ENCODE measurements at places on chromosomes 7 and 10. TPM values are rescaled to one million over a fixed set of nuclear protein-coding genes. Genes with fewer than 3 reads are reported as not detected.

The ELFN1 gene
- total RNA-seq, result 4.5 TPM

The PAOX gene
- total RNA-seq, result 1.5 TPM

The DBF4 gene
- 1.7 TPM for total RNA-seq

The SLC16A9 gene
- total RNA-seq, result 2.0 TPM

The MGMT gene
- 8.4 TPM for total RNA-seq

The PTN gene
- 18.2 TPM for total RNA-seq

The SMKR1 gene
- not detected for total RNA-seq

DNA sequence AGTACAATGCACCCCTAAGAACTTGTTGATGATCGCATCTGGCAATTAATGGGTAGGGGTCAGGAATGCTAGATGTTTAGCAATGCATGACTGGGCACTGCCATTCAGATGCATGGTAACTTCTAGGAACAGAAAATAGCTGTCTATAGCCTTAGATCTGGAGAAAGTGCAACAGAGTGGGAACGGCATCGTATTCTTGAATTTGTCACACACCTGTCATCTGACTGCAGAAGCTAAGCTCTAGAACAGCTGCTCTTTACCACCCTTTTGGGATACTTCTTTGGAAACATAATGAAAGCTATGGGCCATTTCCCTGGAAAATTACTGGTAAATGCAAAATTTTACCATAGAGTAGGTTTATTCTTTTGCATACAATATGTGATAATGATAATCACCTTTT lies 118.1 kb downstream of the SLC25A13 start:
- DNase-seq, result no peak

DNA sequence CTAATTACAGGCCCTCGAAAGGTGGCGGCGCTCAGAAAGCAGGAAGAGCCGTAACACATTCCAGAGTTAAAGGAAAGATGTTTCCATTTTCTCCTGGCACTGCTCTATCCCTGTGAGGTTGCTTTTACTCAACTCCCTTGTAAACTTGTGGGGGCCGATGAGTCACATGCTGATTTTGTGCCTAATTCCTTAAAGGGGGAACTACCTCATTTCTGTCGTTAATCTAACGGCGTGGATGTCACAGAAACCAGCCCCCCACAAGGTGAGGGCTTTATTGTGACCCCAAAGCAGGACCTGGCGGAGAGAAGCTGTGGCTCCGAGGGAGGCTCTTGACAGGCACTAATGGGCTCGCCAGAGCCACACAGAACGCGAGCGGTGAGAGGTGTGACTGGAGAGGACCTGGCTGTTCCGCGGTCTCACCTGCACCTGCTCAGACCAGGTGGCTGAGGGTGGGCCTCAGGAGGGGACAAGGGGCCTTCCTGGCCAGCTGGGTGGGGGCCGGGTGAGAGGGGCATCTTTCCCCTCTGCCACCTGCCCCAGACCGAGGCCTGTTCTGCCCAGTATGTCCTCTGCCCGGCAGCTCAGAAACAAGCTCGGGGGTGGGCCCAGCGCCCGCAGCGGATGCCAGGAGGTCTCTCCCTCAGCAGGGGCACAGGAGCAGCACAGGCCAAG lies 50.9 kb downstream of the CALML3 start:
- no peak for DNase-seq

- DNase-seq, result no peak
Measured at GRCh38 chr7:128906001-128906765, 4.3 kb downstream of the KCP start.

GRCh38 chr7:87886875-87887274 lies 10.6 kb downstream of the DBF4 start:
- no peak for DNase-seq

DNA sequence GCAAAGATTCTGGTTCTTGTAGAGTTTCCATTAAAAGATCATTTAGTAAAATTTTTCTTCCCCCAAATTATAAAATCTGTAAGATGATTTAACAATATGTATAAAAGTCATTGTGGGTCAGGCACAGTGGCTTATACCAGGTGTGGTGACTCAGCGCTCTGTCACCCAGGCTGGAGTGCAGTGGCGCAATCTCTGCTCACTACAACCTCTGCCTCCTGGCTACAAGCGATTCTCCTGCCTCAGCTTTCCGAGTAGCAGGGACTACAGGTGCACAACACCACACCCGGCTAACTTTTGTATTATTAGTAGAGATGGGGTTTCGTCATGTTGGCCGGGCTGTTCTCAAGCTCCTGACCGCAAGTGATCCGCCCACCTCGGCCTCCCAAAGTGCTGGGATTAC lies 68.0 kb downstream of the SEPTIN14 start:
- DNase-seq, result no peak

DNA sequence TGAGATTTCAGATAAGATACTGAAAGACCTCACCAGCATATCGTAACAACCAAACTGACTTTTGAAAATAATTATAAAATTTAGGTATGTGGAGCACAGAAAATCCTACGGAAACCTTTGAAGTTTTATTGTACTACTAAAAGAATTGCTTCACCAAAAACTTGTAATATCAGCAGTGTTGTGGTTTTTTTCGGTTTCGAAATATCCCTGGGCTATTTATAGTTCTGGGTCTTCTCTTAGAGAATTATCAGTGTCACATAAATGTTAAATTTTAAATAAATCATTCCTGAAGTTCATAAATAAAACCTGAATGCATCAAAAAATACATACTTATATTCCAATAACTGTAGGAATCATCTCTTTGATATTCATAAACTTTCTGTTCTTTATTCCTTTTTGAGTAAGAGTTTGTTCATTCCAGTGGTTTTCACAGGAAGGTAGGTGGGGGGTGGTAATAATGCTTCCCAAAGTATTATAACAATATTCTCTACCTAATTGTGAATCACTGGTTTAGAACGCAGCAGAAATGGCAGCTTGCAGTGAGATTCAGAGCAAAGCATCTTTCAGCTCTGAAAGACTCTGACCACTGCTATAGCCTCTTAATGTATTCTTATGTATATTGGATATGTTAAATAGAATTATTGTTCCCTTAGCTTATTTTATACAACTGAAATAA lies 60.2 kb downstream of the ZNF277 start:
- DNase-seq, result no peak

DNA sequence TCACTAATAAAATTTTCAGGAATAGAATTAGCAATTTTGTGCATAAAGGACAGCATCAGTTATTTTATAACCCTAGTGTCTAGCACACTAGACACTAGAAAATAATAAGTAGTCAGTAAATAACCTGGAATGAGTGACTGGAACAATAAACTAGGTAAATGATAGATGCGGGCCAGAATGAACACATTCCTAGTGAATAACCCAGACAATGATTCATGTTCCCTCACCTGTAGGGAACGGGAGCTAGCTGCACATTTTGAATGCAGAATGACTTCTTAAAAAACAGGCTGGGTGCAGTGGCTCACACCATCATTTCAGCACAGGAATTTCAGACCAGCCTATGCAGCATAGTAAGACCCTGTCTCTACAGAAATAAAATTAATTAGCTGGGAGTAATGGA lies 3.2 kb upstream of the ATOH7 start:
- DNase-seq, result no peak

GRCh38 chr7:24216576-24217125 lies 67.3 kb upstream of the NPY start:
- no peak for DNase-seq

GRCh38 chr10:14586901-14587300 lies 187.8 kb downstream of the FAM107B start:
- no peak for DNase-seq
